ENCODE measurements at places on chromosomes 13 and 19.

- DNase-seq, result no peak
These were observed 10.3 kb downstream of the TNFSF9 start for GRCh38 chr19:6540918-6541689.

GRCh38 chr19:48624791-48625723, 5.8 kb downstream of the SPHK2 start:
- no peak for DNase-seq

- DNase-seq, result no peak
These were observed 3.0 kb downstream of the HPN start for GRCh38 chr19:35044317-35045117.

- no peak for DNase-seq
These were observed 108.6 kb downstream of the COL4A2 start for GRCh38 chr13:110415669-110416068.

GRCh38 chr19:45870798-45871197, 6.7 kb downstream of the FOXA3 start:
- DNase-seq, result no peak

GRCh38 chr13:26646603-26647002, 89.1 kb downstream of the WASF3 start:
- no peak for DNase-seq

- DNase-seq, result no peak
These were observed 176.4 kb upstream of the TSHZ3 start for GRCh38 chr19:31525610-31526147.

DNA sequence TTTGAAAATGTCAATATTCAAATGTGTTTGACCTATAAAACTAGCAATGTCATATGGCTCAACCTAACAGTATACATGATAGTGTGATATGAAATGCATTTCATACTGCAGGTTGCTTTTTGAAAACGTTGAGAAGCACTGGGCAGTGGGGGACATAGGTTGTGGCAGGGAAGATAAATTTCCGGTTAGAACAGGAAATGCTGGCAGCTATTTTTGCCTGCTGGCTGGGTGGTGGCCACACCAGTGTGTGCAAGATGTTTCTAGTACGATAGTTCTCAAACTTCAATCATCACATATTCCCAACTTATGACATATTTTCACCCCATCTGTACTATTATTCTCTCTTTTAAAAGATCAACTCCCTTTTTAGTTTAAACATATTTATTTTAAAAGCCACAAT, 17.2 kb downstream of the FXYD5 start:
- no peak for DNase-seq

DNA sequence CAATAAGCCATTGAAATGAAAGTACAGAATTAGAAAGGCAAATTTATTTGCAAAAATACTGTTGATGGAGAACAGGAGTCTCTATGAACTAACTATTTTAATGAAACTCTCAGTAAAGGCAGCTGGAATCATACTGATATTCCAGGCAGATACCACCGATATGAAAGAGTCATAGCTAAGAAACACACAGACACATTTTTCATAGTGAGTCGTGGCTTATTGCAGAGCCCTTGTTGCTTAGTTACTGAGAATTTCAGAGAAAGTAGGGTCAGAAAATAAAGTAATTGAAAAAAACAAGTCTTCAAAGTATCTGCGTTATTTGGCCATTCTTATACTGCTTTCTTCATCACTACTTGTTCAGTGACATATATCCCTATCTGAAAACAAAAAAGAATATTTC, 1890.9 kb downstream of the PCDH9 start:
- no peak for DNase-seq

DNA sequence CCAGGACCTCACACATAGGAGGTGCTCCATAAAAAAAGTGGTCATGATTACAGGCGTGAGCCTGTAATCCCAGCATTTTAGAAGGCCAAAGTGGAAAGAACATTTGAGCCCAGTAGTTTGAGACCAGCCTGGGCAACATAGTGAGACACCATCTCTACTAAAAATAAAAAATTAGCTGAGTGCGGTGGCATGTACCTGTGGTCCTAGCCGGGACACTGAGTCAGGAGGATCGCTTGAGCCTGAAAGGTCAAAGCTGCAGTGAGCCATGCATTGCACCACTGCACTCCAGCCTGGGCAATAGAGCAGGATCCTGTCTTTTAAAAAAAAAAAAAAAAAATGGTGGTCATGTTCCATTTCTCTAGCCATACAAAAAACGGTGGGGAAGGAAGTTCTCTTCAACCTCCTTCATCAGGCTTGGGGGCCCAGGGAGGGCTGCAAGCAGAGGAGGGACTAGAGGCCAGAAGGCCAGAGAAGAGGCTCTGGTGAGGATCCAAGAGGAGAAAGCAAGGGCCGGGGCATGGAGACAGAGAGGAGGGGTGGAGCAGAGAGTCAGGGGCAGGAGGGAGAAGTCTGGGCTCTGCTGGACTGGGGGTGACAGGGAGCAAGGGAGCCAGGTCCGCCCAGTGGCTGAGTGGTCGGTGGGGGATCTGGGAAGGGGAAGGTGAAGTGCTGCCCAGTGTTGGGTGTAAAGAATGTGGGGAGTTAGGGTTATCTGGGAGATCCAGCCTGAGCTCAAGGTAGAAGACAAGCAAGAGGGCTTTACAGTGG, 8.9 kb downstream of the KASH5 start:
- no peak for DNase-seq

GRCh38 chr19:35828692-35829301, 16.2 kb upstream of the PRODH2 start:
- peak; percentile 33 for DNase-seq

DNA sequence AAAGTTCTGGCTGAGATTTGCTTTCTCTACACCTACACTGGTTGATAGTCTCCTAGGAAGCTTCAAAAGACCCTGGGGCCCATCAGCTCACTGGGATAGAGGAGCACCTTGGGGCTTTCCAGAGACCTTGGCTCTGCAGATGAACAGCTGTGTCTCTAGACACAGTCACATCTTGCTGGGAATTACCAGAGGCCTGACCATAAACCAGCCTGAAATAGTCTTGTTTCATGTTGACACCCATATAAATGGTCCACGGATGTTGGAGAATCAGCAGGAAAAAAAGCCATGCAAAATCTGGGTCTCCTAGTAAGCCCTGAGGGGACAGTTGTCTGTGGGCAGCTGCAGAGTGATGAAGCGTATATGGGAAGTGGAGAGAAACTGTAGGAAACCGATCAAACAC, 207.6 kb downstream of the DNAJC15 start:
- DNase-seq, result no peak

GRCh38 chr13:112345826-112346172, 30.4 kb upstream of the SPACA7 start:
- DNase-seq, result no peak

DNA sequence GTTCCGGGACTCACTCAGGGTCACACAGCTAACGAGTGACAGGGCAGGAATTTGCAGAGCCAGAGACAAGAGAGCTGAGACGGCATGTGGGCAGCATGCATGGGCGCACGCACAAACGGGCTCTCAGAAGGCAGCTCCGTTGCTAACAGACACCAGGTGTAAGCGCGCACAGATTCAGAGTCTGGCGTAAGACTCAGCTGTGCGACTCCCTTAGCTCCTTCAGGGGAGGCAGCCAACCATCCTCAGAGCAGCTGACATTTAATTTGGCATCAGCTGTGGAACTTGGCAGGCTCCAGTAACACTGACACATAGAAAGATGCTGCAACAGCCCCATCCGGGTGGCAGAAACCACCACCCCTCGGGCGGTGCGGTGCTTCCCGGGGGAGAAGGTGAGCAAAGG, 7.5 kb upstream of the TM6SF2 start:
- no peak for DNase-seq

- DNase-seq, result no peak
These were observed 14.2 kb downstream of the RAB8A start for GRCh38 chr19:16125737-16126495.

- DNase-seq, result no peak
These were observed 1256.2 kb upstream of the SPRY2 start for GRCh38 chr13:81597101-81597500.

GRCh38 chr13:53159431-53159830, 130.8 kb downstream of the OLFM4 start:
- DNase-seq, result no peak

DNA sequence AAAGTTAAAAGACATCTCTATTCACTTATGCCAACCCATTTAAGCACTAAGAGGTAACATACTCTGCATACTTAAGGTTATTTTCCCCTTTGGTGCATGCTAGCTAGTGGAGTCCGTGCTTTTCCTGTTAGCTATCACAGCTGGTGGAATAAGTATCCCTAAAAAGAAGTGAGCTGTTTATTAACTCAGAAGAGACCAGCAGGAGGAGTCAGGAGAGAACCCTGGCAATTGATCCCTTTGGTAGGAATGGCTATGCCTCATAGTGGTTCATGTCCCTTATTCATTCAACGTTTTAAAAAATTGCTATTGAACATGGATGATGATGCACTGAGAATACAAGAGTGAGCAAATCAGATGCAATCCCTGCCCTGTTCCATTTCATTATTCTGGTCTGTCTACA, 12.4 kb upstream of the NEK5 start:
- no peak for DNase-seq

GRCh38 chr13:35552172-35552844, 75.8 kb upstream of the MAB21L1 start:
- no peak for DNase-seq

- no peak for DNase-seq
These were observed 703 bp downstream of the KLF16 start for GRCh38 chr19:1862424-1863327.

- no peak for DNase-seq
These were observed 36.4 kb upstream of the SERPINE3 start for GRCh38 chr13:51303063-51303552.

- DNase-seq, result no peak
These were observed 828.1 kb downstream of the PCDH9 start for GRCh38 chr13:66402066-66402465.

GRCh38 chr19:13398780-13399726, 107.2 kb downstream of the CACNA1A start:
- no peak for DNase-seq

GRCh38 chr19:17121736-17122293, 46.2 kb downstream of the MYO9B start:
- DNase-seq, result no peak

DNA sequence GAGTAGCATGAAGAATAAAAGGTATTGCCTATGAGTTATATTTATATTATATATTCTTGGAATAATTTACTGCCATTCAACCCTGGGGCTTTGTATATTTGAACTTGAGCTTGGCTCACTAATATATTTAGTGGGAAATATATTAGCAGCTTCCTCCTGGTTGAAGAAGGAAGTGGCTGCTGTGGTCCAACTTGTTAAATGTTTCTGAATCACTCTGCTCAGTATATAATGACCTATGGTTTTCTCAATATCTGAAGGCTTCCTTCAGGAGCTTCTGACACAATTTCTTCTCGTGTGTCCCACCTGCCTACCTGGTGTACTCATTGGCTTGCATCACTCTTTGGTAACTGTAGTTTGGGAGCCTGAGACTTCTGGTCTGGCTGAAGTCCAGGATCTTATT, 646.4 kb downstream of the TBC1D4 start:
- no peak for DNase-seq

DNA sequence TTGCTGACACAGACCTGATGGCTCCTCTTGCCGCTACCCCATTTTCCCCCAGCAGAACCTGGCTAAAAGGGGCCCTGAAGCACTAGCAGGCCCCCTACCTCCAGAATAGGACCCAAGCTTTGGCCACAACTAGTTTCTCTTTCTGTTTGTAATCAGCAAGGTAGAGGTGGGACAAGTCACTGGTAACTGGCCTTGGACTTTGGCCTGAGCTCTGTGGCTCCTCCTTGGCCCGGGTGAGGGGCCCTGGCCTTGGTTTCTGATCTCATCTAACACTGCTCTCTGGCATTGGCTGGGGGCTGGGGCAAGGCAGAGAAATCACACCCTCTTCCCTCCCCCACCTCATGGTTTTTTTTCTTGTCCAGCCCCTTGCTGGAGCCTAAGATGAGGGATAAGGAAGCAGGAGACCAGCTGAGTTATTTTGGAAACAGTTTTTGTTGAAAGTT, 2.1 kb downstream of the CALM3 start:
- DNase-seq, result no peak

DNA sequence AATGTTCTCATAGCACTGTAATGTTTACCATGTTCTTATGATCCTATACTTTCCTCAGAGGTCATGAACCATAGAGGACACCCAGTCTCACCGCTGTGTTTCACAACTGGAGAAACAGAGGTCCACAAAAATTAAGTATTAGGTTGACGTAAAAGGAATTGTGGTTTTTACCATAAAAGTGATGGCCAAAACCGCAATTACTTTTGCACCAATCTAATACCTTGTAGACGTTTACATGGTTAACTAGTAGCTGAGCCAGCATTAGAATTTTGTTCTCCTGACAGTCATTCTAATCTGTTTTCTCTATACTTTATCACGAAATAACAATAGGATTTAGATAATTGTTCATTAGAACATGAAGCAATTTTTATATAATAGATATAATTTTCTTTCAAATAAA, 763.4 kb upstream of the ARGLU1 start:
- DNase-seq, result no peak

DNA sequence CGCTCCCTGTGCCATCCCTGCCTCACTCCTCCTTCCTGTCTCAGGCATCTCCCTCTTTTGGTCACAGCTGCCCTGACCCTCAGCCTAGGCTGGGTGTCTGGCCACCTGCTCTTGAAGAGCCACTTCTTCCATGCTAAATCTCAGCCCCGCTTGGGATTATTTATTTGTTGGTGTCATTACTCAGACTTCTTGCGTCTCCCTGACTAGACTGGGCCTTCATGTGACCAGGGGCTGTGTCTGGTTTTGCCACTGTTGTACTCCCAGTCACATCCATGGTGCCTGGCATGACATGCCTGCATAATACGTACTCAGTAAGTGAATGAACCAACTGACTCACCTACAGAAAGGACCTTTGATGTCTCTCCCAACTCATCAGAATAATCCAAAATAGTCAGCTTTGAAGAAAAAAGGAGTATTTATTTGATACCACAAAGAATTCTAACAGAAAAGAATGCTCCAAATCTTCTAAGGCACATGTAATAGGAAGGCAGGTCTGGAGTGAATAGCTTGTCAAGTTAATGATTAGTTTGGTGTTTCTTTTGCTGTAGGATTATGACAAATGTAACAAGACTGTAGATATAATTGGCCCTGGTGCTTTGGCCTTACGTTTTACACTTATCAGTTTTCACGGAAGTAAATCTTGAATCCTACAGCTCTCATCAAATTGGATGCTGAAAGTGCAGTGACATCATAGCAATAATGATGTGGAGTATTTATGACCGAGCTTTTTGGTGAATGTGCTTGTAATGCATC, 84.0 kb downstream of the ALOX5AP start:
- no peak for DNase-seq

GRCh38 chr13:85700906-85701305, 98.3 kb downstream of the SLITRK6 start:
- no peak for DNase-seq

GRCh38 chr13:94860981-94861407, 148.6 kb upstream of the SOX21 start:
- DNase-seq, result no peak

GRCh38 chr13:77274126-77274525, 52.8 kb downstream of the MYCBP2 start:
- DNase-seq, result no peak

GRCh38 chr19:10812902-10813404, 23.1 kb downstream of the TMED1 start:
- no peak for DNase-seq

- DNase-seq, result no peak
These were observed 26.3 kb downstream of the CEBPA start for GRCh38 chr19:33275933-33276619.

Measured in NCI-H1048 (cell line).